ENCODE measurements at places on chromosomes 16 and 17. TPM values are rescaled to one million over a fixed set of nuclear protein-coding genes. Genes with fewer than 3 reads are reported as not detected.
A peak's percentile ranks its signal among the peaks of the same experiment; 100 is the strongest.

DNA sequence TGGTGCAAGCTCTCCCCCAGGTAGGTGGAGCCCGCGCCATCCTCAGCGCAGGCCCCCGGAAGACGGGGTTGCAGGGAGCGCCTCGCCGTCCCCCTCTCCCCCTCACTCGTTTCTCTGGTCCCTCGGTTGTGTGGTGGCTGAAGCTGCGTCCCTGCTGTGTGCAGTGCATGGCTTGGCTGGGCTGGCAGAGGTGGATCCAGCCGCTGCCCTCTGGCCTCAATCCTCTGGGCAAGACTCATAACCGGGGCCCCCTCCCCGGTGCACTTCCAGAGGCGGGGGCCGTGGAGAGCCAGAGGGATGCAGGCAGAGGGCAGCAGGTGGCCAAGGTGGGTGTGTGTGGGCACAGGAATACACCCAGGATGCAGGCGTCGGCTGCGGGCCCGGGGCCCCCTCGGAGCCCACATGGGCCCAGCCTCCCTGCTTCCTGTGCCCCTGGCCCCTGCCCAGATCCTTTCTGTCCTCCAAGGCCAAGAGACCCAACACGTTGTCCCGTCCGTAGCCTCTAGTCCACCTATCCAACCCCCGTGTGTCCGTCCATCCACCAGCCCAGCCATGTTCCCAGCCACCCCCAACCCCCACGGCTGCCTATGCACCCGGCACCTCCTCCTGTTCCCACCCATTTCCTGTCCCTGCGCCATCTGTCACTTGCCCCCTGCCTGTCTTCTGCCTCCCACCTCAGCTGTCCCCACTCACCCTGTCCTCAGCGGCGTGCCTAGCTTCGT is 9.3 kb downstream of the TPSG1 start:
- H3K4me3 ChIP-seq, result no peak overlapping the region
- peaks cover 74% of the 10 kb centered on the region for H3K36me3 ChIP-seq
- no peak for DNase-seq
- H3K27me3 ChIP-seq, result no peaks in the 10 kb centered on the region

GRCh38 chr17:49217651-49218413 is 7.3 kb downstream of the ABI3 start:
- H3K36me3 ChIP-seq, result no peaks in the 10 kb centered on the region
- peak overlapping the region; percentile 55 for H3K27ac ChIP-seq
- peaks cover 25% of the 10 kb centered on the region for H3K4me1 ChIP-seq
- peak; percentile 49 for DNase-seq

DNA sequence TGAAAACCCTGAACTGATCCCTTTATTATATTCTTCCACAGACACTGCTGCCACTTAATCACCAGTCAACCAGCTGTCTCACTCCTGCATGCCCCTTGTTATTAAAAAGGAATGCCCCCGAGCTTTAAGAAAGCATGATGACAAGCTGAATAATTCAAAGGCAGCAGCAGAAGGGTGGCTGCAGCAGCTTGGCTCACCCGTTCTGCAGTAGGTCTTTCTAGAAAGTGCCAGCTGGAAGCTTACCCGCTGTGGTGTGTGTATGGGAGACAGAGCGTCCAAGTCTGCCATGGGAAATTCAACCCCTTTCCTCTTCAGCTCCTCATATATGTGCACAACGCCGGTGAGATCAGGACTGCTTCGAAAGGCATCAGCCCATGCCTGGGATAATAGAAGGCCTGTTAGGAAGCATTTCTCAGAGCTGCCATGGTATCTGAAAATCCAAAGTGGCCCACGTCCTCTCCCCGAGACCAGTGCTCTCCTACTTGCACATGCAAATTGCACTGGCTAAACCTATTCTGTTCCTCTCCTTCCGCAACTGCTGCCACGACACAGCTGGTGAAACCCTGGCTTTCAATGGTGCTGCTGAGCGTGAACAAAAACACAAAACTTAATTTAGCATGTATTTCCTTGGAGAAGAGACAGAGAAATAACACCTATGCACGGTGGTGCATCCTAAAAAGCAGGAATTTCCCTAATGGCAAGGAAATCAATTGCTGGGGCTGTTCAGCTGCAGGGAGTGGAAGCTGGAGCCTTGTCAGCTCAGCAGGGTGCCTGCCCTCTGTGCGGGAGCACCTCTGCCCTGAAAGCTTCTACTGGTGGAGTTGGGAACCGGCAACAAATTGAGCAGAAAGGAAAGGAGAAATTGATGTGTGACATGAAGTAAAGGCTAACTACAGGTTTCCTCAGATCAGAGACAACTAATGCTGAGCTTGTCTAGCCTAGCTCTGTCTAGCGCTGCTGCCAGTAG is 47.9 kb upstream of the SREBF1 start:
- no peaks in the 10 kb centered on the region for H3K4me1 ChIP-seq
- no peak overlapping the region for H3K4me3 ChIP-seq
- H3K27me3 ChIP-seq, result no peaks in the 10 kb centered on the region

- peak overlapping the region; percentile 95 for H3K4me3 ChIP-seq
- no peaks in the 10 kb centered on the region for H3K27me3 ChIP-seq
- H3K27ac ChIP-seq, result peak overlapping the region; percentile 95
- H3K36me3 ChIP-seq, result no peaks in the 10 kb centered on the region
- DNase-seq, result no peak
Measured at GRCh38 chr17:17590883-17591354, 589 bp downstream of the PEMT start.

DNA sequence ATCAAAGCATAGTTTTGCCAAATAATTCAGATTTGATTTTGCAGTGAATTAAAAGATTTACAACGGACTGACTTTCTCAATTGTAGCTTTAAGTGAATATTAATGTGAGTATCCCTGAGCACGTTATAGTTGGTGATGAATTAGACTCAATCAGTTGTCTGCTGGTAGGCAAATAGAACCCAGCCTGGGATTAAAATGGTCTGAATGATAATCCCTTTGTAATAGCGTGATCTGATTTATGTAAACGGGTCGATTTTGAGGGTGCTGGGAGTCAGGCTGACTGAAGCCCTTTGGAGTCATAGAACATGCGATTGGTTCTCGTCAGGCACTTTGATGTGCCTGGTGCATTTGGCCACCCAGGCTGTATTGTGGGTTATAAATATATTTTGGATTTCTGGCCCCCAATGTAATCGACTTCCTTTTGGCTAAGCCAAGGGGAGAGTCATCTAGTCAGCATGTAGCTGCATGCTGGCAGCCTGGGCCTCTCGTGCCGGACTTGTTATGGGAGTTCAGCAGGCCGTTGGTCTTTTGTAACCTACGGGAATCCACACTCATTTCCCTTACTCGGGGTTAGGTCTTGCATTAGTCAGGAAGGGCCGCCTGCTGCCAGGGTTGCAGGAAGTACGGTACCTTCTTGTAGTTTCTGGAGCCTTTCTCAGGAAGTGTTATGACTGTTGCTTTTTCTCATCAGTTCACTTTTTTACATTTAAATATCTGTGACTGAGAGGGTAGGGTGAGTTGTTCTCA is 5.4 kb downstream of the PGS1 start:
- H3K4me1 ChIP-seq, result peaks cover 79% of the 10 kb centered on the region
- H3K36me3 ChIP-seq, result peaks cover 3% of the 10 kb centered on the region
- no peaks in the 10 kb centered on the region for H3K27me3 ChIP-seq
- peak overlapping the region; percentile 94 for H3K27ac ChIP-seq
- H3K4me3 ChIP-seq, result no peak overlapping the region

DNA sequence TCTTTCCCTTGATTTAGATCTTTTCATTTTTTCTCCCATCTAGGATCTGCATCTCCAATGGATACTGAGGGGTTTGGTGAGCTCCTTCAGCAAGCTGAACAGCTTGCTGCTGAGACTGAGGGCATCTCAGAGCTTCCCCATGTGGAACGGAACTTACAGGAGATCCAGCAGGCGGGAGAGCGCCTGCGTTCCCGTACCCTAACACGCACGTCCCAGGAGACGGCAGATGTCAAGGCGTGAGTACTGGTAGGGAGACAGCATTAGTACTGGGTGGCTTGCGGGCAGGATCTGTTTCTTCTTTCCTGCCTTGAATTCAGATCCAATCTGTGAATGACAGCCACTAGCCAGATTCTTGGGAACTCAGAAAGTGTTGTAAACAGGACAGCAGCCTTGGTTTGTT is 18.3 kb downstream of the NUP93 start:
- peaks cover 51% of the 10 kb centered on the region for H3K4me1 ChIP-seq
- no peak for DNase-seq
- no peak overlapping the region for H3K4me3 ChIP-seq
- peaks cover 16% of the 10 kb centered on the region for H3K36me3 ChIP-seq

DNA sequence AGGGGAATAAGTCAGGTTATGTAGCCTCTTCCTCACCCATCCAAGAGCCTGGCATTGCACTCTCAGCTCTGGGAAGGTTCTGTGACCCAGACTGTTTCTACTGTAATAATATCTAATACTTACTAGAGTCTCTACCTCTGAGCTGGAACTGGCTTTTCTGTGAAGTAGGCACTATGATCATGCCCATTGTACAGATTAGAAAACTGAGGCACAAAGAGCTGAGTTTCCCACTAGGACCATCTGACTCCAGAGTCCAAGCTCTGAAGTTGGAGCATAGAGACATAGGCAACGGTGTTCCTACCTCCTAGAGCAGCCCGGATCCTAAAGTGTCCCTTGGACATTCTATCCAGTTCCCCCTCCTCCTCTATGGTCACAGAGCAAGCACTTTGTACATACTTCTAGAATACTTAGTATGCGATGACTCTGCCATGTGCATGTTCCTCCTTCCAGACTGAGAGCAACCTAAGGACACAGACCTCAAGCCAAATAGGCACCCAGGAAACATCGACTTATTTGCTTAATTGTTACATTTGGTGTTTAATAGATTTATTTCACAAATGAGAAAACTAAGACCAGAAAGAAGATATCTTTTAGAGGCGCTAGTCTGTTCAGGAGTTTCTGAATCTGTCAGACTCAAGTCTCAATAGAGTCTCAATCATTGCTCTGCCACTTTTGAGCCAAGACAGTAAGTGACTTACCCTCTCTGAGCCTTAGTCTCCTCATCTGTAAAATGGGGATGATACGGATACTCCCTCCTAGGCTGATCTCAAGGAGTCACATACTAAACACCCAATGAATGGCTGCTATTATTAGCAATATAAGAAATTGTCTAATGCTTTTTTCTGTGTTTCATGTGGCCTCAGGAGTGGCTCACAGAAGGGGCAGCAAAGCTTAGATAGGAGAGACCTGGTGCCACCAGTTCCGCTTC is 3.6 kb downstream of the CLEC19A start:
- no peak for DNase-seq
- no peaks in the 10 kb centered on the region for H3K27me3 ChIP-seq

- peak overlapping the region; percentile 71 for H3K4me3 ChIP-seq
- DNase-seq, result no peak
- peaks cover 4% of the 10 kb centered on the region for H3K36me3 ChIP-seq
- H3K27ac ChIP-seq, result peak overlapping the region; percentile 77
- H3K27me3 ChIP-seq, result no peaks in the 10 kb centered on the region
Measured at GRCh38 chr17:76272541-76273444, 7.6 kb downstream of the UBALD2 start.

DNA sequence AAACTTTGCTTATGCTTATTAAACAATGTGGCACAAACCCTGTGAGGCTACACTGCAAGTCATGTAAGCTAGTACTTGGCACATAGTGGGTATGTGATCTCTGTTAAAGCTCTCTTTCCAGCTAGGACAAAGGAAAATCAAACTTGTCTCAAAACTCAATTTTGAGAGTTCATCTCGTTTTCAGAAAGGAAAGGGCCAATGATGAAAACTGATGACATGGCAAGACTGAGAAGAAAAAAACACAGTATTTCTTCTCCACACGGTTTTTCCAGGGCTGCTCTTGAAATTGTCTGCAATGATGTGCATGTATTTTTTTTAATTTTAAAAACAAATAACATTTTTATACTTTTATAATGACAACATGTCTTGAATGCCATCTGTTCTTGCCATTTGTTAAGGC is 389.8 kb downstream of the CA10 start:
- H3K36me3 ChIP-seq, result no peaks in the 10 kb centered on the region
- DNase-seq, result no peak
- H3K27ac ChIP-seq, result no peak overlapping the region
- no peaks in the 10 kb centered on the region for H3K4me1 ChIP-seq
- no peaks in the 10 kb centered on the region for H3K27me3 ChIP-seq
- no peak overlapping the region for H3K4me3 ChIP-seq

GRCh38 chr16:11848842-11849241 is 2.5 kb downstream of the RSL1D1 start:
- no peaks in the 10 kb centered on the region for H3K27me3 ChIP-seq
- no peak overlapping the region for H3K27ac ChIP-seq
- no peak for DNase-seq
- peaks cover 54% of the 10 kb centered on the region for H3K36me3 ChIP-seq

DNA sequence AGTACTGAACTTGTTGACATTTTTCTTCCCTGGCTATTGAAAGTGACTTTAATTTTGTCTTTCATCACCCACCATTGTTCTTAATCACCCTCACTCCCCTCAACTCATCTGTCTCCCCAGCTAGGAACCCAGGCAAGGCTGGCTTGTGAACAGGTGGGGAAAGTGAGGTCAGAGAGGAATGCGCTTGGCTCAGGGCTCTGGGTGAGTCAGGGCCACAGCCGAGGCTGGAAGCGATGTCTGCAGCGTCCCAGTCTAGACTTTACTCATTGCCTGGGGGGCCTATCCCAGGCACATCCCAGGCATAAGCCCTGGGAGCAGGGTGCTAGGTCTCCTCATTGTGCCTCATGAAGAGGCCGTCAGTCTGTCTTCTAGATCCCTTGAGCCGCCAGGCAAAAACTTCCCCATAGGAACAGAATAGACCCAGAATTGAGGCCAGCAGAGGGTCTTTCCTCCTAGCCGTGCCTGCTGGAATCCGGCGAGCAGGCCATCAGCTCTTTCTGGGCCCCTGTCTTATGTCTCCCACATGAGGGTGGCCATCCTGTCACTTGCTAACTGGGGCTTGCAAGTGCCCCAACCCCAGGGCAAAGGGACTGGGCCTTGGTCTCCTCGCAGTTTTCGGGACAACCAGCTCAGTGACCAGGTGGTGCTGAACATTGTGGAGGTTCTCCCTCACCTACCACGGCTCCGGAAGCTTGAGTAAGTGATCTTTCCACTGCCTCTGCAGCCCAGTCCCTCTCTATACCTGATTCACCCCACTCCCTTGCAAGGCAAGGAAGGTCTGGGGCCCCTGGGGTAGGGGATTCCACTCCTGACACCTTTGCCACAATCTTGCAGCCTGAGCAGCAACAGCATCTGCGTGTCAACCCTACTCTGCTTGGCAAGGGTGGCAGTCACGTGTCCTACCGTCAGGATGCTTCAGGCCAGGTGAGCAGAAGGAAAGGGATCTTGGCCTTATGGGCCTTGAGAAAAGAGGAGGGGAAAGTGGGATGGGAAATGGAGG is 40.1 kb downstream of the NLRC5 start:
- H3K4me1 ChIP-seq, result no peaks in the 10 kb centered on the region
- no peaks in the 10 kb centered on the region for H3K27me3 ChIP-seq
- DNase-seq, result no peak
- no peak overlapping the region for H3K27ac ChIP-seq
- H3K36me3 ChIP-seq, result peaks cover 5% of the 10 kb centered on the region
- H3K4me3 ChIP-seq, result no peak overlapping the region

TEDC2 gene
- not detected for total RNA-seq

RILP gene
- total RNA-seq, result 284 TPM

NUP93 gene
- 47.7 TPM for total RNA-seq

Measured in stomach (tissue), 19 donors.